ENCODE measurements at places on chromosomes 3 and 15.

GRCh38 chr15:39944726-39945125 is 10.8 kb downstream of the EIF2AK4 start:
- DNase-seq: no peak

GRCh38 chr3:196991581-196992460 is 23.2 kb upstream of the PIGZ start:
- no peak for DNase-seq

- DNase-seq: no peak
Observed at GRCh38 chr3:88618021-88618645, 468.4 kb downstream of the C3orf38 start.

GRCh38 chr3:151900884-151901643 is 27.6 kb downstream of the SUCNR1 start:
- no peak for DNase-seq

- no peak for DNase-seq
Observed at GRCh38 chr3:162555761-162556160, 1059.2 kb downstream of the OTOL1 start.

DNA sequence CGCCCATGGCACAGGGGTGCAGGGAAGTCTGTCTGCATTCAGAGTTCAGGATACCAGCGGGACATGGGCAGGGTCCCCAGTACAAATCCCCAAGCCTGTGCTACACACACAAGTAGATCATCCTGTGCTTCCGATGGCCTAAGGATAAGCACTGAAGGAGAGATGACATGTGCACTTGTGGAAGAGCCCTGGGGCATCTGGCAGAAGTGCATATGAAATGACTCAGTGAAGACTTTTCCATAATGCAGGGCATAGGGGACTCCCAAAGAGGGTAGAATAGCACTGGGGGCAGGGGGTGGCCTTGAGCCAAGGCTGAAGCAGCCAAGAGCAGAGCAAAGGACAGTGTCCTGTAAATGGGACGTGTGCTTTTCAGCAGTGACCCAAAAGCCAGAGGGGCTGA is 22.9 kb downstream of the ADAMTS17 start:
- DNase-seq: no peak

- DNase-seq: no peak
Observed at GRCh38 chr3:102092617-102093466, 243.5 kb downstream of the NFKBIZ start.

DNA sequence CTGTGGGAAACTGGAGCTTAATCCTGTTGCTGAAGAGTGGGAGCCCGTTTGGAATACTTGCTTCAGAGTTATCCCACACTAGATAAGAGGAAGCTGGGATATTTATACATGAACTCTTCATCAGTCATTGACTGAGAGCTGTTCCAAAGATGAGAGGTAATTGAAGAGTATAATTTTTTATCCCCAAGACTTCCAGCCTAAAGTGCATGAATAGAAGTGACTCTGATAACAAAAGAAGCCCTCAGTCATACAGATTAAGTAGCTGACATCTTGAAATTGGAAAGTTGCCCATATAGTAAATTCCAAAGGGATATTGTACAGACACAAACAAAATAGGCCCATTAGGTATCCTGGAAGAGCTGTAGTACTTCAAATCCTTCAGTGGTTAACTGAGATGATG is 268.0 kb downstream of the EPHA3 start:
- no peak for DNase-seq

DNA sequence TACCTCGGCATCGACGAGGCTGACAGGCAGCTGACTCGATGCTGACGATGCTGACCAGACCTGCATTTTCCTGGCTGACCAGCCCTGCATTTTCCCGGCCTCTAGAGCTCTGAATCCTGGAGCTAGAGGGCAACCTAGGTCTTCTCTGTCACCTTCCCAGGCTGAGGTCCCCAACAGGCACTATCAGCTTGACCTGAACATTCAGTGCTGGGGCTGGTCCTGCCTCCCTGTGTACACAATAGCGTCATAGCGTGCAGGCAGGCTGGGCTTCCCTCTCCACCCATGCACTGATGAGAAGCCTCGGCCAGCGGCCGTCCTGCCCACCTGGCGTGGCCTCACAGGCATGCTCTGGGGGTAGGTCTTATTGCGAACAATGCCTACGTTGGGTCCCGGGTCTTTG is 62.3 kb upstream of the SNRPA1 start:
- no peak for DNase-seq

DNA sequence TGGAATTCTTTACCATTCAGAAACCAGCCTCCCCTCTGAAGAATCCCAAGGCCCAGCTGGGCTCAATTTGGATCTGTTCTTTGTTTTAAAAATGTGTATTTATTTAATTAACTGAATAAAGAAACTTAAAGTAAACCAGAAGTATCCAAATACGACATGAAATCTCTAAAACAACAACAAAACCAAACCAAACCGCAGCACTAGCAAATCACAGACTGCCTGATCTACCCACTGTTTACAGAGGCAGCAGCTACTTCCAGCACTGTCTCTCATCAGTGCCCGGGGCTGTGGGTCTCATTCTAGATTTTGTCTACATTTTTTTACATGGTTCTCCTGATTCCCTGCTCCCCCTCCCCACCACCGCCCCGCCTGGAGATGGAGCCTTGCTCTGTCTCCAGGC is 2.3 kb downstream of the FLNB start:
- DNase-seq: no peak

- no peak for DNase-seq
Observed at GRCh38 chr3:59771768-59772181, 722.0 kb upstream of the CFAP20DC start.

- DNase-seq: no peak
Observed at GRCh38 chr3:169256796-169257522, 406.6 kb downstream of the MECOM start.

- DNase-seq: no peak
Observed at GRCh38 chr3:74067296-74067695, 442.6 kb upstream of the PDZRN3 start.

GRCh38 chr3:183114384-183115178 is 15.3 kb upstream of the MCCC1 start:
- peak; percentile 29 for DNase-seq

GRCh38 chr3:95280711-95281352 is 1218.0 kb downstream of the NSUN3 start:
- no peak for DNase-seq

DNA sequence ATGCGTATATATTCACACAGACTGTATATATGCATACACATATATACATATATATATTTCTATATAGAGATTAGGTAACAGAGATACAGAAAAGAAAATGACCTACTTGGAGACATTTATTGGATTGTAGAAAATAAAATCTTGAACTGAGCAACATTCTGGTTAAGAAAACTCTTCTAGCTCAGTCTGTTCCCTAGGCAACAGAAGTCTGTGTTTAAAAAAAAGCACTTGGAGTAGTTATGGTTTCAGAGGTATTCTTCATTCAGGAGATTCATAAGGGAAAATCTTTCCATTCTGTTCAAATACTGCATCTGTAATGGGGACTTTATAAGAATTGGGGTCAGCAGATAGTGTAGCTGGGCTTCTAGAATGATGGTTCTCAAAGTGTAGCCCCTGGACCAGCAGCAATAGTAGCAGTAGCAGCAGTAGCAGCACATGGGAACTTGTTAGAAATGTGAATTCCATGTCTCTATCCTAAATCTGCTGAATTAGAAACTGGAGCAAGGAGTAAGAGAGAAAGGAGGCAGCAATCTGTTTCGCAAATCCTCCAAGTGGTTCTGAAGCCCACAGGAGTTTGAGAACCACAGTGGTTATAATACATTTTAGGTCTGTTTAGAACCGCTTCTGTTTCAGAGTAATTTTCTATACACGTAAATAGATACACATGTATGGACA is 112.8 kb upstream of the TMEM108 start:
- no peak for DNase-seq

DNA sequence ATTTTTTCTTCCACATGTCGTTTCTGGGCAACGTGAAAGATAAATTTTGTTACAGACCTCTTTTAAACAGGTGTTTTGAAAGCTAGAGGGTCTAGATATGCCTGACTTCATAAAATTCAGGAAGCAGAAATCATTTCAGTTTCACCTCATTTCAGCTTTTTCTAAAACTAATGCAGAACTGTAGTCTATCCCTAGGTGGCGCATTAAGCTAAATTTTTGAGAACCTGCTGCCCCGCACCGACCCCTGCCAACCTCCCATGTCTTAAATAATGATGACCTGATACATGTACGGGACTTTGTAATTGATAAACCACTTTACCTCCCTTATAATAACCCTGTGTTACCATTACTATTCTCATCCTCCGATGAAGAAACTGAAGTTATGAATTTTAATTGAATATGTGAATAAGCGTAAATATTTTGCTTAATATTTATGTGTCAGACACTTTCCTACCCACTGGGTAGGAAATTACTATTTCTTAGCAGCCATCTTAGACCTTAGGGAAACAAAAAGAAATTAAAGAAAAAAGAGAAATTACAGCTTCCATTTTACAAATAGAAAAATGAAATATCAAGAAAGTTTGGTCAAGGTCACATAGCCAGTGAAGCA is 78.7 kb upstream of the GCNT3 start:
- no peak for DNase-seq

DNA sequence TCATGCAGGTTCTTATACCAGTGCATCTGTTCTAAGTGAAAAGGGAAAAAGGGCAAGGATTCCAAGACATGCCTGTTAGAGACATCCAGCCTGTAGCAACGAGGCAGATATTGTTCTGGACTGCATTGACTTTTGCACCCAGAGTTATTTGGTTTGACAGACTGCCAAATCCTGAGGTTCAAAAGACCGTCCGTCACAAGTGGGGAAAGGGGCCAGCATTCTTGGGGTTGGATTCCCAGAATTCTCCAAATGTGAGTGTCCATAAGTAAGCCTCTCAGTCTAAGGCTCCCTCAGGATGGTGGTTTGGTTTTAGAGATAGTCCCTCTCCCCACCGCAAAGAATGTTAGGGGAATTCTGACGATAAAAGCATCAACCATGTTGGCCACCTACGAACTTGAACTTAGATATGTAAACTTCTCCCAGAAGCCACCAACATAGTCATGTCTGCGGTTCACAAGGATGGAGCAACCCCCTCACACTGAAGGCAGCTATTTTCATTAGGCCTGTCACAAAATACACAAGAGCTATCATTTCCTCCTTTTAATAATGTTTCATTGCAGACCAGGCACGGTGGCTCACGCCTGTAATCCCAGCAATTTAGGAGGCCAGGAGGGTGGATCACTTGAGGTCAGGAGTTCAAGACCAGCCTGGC is 13.6 kb upstream of the LACTB start:
- no peak for DNase-seq

DNA sequence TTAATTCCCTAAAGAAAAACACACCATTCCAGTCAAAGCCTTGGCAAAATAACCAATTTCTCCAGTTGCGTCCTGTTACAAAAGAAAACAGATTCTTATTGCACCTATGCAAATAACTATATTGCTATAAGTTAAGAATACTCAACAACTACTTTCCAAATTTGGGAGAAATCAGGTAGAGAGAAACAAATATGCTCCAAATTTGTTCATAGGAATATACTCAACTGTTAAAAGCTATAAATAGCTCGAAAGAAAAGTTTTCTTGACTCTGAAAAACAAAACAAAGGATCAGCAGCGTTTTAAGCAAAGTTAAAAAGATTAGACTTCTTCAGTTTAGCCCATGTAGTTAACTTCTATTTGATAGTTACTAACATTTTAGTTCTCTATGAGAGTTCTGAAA is 20.1 kb upstream of the SKIL start:
- DNase-seq: no peak

- DNase-seq: no peak
Observed at GRCh38 chr3:55537563-55537962, 50.5 kb upstream of the WNT5A start.

- DNase-seq: no peak
Observed at GRCh38 chr3:133880886-133881455, 14.7 kb downstream of the RAB6B start.

GRCh38 chr3:54900838-54901591 is 26.8 kb downstream of the LRTM1 start:
- DNase-seq: no peak

DNA sequence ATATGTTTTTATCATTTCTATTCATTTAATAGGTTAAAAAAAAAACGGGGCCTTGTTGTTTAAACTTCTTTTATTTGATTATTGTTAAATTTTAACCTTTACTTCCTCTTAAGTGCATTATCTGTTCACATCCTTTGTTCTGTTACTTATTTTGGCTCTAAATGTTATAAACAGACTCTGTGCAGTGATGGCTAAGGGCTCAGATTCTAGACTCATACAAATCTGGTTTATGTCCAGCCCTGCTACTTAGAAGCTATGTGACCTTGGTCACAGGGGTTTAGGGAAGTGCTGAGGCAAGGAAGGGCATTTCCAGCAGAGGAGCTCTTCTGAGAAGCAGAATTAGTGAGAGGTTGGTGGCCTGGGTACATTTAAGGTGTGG is 55.3 kb upstream of the VILL start:
- DNase-seq: no peak

Measured in NCI-H2107 (cell line).